ENCODE measurements at places on chromosomes 5 and 9.

DNA sequence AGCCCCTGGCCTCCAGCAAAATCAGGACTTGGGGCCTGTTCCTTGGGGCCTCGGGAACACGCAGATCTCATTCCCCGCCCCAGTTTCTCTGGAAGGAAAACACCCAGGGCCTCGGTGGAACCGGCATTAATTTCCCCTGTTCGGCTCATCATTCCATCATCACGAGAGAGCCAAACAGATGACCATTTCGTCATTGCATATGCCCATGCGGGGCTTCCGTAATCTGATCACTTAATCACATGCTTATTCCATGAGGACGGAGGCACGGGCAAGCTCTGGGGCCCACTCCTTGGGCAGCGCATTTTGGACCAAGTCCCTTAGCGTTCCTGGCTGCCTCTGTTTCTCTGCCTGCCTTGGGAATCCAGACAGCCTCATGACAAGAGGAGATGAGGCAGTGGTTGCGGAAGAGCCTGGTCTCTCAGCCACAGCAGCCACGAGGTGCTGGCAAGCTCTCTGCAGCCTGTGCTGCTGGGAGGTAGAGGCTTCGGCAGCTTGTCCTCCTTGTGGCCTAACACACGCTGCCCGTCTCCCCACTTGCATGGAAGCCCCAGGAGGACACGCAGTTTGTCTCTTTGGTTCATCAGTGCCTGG, 65.0 kb upstream of the IER5L start:
- DNase-seq, result peak; percentile 3

GRCh38 chr5:66933066-66933465, 263.5 kb downstream of the CD180 start:
- DNase-seq, result no peak

DNA sequence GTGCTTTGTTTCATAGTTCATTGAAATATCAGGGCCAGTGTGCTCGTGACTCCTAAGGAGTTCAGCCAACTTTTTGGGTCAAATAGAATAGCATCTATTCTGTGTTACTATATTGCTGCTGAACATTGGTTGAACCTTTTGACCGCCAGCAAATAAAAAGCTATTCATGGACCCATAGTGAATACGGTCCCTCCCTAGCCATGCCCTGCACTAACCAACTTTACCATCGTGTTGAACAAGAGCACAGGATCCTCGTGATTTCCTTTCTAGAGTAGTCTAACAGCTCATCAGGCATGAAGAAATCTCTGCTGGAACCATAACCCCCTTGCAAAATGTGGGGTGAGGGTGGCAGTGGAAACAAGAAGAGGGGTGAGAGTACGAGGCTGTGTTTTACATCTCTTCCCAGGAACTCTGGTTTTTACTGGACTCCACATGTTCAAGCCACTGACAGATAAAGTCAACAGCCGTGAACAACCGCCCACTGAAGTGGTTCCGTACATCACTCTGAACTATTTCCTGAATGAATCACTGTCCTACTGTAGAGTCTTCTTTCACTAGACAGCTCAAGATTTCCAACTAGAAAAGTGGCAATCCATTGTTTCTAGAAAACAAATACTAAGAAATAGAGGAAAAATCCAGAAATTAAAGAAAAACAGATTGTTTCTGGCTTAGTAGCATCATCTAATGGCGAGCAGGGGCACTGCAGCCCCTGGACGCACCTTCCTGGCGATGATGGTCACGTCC, 70.1 kb upstream of the SPATA31E1 start:
- peak; percentile 60 for DNase-seq

GRCh38 chr5:16483361-16483760, 17.8 kb upstream of the ZNF622 start:
- DNase-seq, result no peak

GRCh38 chr5:142304013-142304701, 20.7 kb downstream of the SPRY4 start:
- no peak for DNase-seq

DNA sequence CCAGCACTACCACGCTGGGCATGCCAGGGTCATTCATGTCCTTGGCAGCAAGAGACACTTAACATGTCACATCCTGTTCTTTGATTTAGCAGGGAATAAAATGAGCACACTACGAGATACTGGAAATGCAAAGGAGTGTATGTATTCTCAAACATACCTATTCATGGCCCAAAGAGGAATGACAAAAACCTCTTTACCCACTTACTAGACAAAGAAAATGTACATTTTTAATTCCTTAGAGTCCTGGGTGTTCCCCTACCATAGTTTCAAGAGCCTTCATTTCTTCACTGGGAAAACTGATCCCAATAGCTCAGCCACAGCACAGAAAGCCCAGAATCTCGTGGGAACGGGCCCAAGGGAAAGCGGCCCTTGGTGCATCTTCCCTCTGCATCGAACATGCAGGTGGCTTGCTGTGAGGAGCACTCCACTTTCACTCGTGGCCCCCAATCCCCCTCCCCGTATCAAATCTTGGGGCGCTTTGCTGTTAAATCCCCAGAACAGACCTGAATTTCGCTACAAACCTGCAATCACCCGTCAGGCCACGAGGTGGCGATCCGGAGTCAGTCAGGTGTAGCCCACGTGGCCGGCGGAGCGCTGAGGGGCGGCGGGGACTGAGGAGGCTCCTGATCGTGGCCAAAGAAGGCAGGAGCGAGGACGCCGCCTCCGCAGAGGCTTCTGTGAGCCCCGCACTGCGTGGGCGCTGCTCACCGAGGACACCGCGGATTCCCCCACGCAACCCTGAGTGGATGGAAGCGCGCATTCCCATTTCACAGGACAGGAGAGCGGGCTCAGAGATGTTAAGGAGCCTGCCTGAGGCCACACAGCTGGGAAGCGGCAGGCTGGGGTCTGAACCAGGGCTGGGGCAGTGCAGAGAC, 91.4 kb downstream of the LMX1B start:
- no peak for DNase-seq

DNA sequence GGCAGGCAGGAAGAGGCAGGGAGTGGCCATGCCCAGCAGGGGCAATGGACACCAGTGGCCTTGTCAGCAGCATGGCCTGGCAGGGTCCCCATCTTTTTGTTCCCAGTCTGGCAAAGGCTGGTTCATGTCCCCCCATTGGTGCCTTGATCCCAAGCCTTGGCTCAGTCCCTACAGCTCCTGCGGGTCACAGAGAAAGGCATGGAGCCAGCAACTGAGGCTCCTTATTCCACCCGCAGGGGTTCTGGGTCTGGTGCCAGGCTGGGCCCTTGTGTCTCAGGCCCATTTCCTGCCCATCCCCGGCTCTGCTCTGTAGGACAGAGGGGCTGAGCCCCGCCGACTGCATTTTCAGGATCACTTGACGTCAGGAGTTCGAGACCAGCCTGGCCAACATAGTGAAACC, 14.0 kb downstream of the TRIM14 start:
- DNase-seq, result no peak
